Stimulated activated CD4-positive, alpha-beta T cell treated with anti-CD3 and anti-CD28 coated beads, Interleukin-1b, Interleukin-23, amount 100 ng/mL, for 48 hours (primary cell): ENCODE measurements at places on chromosomes 4 and X.

DNA sequence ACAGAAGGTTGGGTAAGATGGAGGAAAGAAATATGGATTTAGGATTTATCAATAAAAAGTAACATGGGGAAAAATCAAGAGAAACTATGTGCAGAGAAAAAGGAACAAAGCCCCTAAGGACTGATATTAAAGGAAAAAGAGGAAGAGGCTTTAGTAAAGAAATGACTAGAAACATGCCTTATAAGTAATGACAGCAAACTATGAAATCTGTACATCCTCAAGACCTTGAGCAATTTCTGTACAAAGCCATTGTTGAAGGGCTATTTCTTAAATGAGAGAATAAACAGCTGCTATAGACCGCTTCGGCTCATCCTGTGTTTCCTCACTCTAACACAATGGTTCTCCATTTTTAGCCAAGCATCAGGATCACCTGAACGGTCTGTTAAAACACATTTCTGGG is 180.3 kb upstream of the ATOH1 start:
- DNase-seq = no peak

DNA sequence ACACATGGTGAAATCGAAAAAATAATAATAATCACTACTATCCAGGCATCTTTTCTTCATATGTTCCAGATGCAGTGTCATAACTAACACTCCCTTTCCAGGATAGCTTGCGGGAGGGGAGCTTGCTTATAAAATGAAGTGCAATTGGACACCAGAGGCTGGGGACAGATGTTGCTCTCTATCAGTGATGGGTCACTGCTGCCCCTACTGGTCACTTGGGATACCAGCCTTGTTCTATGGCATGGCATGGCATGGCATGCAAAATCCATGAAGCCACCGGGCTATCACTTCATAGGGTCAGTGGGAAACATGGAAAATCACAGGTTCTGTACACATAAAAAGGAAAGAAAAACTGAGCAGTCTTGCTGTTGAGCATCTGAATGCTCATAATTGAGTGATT is 168.1 kb downstream of the GLRA2 start:
- DNase-seq = peak; percentile 7

GRCh38 chr4:76758290-76758882 is 139.6 kb downstream of the SOWAHB start:
- DNase-seq = no peak

DNA sequence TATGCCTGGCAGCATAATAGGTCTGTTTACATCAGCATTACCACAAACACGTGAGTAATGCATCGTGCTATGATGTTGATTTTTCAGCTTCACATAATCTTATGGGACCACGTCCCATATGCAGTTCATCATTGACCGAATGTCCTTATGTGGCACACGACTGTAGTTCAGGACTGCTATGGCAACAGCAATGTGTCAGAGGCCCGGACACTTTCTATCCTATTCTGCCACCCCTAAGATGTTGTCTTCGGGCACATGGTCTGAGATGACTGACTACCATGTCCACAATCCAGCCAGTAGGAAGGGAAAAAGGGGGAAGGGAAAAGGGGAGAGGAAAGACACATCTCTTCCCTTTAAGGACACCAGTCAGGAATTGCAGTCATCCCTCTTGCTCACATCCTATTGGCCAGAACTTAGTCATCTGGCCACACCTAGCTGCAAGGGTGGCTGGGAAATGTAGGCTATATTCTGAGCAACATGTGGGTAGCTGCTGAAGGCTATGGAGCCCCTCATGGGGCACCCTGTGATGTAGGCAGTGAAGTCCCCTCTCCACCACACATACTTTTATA is 196.0 kb upstream of the RBPJ start:
- DNase-seq = no peak

GRCh38 chr4:1367230-1367935 is 20.4 kb downstream of the UVSSA start:
- DNase-seq = no peak

DNA sequence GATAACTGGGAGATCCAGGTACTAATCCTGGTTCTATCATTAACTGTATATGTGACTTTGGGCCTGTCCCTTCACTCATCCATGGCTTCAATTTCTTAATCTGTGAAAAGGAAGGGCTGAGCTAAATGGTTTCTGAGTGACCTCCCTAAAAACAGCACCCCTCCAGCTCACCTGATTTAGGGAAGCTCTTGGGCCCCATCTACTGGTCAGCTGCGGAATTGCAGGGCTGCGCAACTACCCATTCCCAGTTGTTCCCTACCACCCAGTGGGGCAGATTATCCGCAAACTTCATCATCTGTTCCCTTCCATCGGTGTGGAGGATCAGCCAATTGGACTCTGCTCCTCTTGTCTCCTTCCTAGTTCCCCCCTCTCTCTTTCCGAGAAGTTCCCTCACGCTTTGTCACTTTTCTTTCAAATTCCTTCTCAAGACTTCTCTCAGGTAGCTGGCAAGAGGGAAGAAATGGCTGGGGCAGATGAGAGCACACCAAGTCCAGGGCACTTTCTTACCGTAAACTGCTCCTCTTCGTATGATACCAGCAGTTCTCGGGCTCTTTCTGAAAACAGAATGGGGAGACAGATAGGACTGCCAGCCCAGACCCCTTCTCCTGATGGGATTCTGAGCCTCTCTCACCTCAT is 5.8 kb downstream of the LAS1L start:
- DNase-seq = peak; percentile 20

- no peak for DNase-seq
These were observed 172.8 kb upstream of the NAP1L5 start for GRCh38 chr4:88870428-88870827.

- DNase-seq = no peak
These were observed 1494.4 kb downstream of the STIM2 start for GRCh38 chr4:28354880-28355656.
